ENCODE measurements at places on chromosomes 5 and 9.

DNA sequence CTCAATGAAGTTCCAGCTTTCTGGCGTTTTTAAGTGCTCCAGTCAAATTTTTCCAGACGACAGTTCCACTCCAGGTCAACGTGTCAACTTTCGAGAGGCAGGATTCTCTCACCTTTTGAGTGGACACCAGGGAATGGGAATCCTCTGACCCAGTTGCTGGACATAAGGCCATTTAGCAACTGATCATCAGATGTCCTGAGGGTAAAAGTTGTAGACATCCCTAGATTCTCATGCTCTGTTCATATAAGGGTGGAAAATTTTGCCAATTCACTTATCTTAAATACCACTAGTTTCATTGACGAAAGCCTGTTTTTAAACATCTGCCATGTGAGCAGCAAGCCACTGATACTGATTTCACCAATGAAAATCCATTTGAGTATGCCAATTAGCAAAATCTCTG is 275.5 kb downstream of the MAST4 start:
- DNase-seq, result no peak

DNA sequence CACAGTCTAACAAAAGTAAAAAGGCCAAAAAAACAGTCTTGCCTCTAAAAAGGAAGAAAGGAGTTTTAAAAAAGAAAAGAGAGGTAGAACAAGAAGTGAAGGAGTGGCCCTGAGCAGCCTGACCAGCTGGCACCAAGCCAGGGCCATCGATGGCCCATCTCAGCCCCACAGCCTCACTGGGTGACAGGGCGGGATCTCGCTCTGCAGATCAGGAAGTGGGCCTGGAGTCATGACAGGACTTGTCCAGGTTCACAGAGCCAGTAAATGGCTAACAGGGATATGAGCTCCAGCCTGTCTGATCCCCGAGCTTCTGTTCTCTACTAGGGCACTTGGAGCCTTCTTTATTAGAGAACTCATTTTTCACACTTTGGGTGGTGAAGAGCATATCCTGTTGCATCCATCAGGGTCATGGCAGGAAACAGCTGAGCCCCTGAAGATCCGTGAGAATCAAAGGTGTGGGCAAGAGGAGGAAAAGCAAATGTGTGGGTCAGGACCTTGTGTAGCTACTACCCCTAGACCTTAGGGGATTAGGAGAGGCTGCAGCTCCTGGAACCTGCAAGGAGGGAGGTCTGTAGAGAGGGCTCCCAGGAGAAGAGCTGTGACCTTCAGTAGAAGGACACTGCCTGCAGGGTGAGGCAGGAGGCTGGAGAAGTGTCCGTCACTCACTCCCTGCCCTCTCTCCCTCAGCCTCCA is 299.0 kb upstream of the MSX2 start:
- DNase-seq, result no peak

DNA sequence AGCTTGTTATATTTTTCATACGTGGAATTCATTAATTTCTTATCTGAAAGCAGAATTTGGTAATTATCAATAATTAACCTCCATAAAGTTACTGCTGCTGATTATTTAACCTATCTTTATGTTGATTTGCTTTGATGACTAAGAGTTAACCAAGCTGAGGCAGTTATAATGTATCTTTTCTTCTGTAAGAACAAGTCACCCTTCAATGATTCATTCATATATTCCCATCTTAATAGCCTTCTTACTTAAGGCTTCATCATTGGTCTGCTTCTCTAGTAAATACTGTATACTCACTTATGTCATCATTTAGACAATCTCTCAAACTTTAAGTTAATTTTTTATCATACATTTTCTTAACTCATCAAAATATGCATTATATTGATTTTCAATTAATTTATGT is 592.2 kb downstream of the ANXA1 start:
- no peak for DNase-seq

DNA sequence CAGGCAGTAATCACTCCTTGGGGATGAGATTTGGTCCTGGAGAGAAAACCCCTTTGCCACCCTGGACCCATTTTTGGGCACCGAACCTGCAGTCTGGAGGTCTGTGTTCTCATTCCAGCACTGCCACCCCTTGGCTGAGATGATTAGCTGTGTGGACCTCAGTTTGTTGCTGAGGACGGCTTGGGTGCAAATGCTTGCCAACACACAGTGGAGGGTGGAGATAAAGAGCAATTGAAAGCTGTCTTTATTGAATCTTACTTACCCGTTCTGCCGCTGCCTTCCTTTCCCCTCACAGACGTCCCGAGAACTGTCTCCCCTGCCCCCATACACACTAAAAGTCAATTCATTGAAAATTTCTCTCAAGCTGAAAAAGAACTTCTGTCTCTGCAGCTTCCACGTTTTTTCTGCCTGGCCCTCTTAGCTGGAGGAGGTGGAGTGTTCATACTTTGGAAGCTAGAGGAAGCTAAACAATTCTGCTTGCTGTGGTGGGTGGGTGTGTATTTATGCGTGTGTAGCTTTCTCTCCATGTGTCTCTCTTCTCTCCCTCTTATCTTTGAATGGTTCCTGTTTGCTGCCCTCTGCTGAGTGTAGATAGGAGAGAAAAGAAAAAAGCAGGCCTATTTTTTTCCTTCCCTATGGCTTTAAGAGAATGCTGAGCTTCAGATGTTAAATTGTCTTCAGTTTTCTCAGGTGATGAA is 6.6 kb downstream of the GALNT10 start:
- no peak for DNase-seq

DNA sequence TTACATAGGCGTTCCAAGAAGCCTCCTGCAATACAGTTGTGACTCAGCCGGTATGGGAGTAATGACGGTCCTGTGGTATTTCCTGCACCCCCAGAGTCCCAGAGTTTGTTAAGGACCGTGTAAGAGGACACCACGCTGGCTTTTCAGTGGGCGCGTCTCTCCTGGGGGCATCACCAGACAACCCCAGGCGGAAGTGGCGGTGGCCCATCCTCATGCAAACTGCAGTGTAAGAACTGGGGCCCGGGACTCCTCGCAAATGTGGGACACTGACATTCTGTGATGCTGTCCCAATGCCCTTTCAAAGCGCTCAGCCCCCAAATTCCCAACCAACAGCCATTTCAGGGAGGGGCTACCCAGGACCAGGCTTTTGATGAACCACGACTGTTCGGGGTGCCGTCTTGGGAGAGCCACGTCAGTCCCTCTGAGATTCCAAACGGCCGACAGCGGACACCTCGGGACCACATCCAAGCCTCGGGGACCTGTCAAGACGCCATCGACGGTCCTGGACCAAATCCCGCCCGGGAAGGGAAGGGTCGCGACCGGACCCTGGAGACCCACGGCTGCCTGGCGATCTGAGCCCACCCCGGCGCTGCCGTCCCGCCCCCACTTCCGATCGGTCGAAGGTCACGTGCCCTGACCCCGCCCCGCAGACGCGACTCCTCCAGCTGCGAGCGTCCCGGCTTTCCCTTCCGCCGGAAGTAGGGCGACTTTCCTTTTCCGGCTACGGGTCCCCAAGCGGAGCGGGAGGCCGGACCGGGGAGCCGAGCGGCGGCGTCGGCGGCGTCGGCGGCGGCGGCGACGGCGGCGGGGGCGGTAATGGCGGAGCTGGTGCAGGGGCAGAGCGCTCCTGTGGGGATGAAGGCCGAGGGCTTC is at the start of gene FUBP3:
Gene FUBP3 (plus strand): TSS at position 713 of the 873 bp plus-strand sequence. CDS start 104 bp downstream, at position 817.
- no peak for DNase-seq

GRCh38 chr9:84597131-84597530 is 72.4 kb upstream of the NTRK2 start:
- no peak for DNase-seq

- no peak for DNase-seq
Measured at GRCh38 chr9:13175732-13176131, 103.8 kb downstream of the MPDZ start.
